H7 (cell line): ENCODE measurements at places on chromosomes 5 and 9.

DNA sequence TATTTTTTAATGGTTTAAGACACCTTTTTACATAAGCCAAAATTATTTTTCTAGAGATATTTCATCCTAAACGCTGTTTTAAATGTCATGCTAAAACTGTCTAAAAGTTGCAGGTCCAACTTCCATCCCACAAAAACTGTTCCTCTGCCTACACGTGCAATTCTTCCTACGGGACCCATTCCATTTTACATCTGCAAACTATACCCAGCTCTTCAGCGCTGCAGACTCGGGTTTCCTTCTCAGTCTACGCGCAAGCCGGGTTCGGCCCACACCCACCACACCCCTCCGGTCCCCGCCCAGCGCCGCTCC lies 8.7 kb downstream of the RANBP6 start:
- DNase-seq: no peak

DNA sequence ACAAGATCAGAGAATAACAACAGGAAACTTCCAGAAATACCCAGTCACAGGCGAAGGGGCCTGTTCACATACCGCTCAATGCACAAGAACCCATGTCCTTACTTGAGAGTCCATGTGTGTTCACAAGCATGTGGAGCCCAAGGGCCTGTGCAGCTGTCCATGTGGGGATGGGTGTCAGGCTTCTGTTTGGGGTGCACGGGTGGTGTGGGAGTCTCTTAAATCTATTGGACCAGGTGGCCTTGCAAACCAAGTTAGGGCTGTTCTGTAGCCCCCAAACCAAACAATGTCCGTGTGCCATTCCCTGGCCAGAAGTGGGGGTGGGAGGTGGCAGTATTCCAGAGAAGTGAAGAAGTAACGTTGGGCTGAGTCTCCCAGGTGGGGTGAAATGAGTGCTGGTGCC lies 222.3 kb downstream of the PBX3 start:
- no peak for DNase-seq

GRCh38 chr5:1314564-1314982 lies 19.7 kb upstream of the TERT start:
- no peak for DNase-seq

- no peak for DNase-seq
Observed at GRCh38 chr5:127863161-127863560, 160.0 kb downstream of the CCDC192 start.

DNA sequence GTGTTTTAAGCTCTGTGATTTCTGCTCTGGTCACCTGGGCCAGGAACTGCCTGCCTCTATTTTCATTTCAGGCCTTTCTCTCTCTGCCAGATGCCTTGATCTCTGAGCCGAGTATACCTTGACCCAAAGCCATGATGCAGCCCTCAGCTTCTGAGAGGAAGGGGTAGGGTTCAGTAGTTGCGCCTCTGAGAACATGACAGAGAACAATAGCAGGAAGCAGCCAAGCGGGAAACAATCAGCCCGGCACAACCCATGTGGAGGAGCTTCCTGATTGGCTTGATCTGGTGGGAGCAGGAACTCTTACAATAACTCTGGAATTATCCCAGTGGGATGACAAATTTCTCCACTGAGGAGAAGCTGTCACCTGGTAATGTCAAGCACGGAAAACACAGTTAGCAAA lies 127.4 kb downstream of the PALM2AKAP2 start:
- DNase-seq: peak; percentile 14
